Stimulated activated CD4-positive, alpha-beta T cell treated with anti-CD3 and anti-CD28 coated beads, TNF-alpha, amount 100 ng/mL, for 48 hours (primary cell): ENCODE measurements at places on chromosomes 7 and 10.
A peak's percentile ranks its signal among the peaks of the same experiment; 100 is the strongest.

DNA sequence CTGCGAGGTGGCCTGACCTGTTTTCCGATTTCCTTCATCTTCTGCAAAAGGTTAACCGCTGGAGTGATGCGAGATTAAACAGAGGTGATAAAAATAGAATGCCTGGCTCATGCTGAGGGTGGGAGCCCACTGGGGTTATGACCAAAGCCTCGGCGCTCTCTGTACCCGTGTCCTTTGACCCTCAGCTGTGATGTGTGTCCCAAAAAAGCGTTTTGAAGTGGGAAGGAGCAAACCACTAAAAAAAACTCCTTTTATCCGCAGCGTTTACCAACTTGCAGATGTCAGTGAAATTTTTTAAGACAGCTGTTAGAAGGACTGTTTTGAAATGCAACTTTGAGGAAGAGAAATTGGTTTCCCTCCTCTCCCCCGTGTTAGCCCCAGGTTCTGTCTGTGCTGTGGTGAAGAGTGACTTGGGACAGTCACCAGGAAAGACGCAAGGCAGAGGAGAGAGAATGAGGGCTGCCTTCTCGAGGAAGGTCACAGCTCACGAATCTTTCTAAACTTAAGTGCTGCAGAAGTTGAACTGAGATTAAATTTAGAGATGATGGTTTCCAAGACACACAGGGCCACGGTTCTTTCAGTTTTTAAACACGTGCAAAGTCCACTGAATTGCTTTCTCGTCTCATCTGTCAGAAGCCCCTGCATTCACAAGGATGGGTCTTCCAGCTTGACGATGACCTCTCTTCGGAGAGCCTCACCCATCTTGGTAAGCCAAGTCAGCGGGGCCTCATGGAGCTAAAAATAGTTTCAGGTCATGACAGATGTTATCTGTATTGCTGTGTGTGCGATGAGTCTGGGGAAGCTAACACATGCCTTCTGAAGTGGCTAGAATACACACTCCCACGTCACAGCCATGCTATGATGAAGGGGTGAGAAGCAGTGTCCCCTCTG is 27.6 kb downstream of the AMZ1 start:
- peak; percentile 54 for DNase-seq

DNA sequence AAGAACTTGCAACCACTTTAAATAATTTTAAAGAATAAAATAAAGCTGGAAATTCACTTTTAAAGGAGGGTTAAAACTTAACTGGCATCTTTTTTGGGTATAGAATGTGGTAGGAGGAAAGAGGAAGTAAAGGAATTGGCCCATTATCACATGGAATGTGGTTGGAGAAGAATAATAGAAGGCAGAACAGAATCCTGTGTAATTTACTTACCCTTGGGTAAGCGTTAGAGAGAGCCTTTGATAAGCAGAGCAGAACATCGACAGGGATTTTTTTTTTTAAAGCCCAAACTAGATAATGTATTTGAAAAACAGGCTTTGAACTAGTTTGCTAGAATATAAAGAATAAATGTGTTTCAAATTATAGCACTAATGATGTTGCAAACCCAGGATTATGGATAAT is 199.8 kb upstream of the KIAA1217 start:
- no peak for DNase-seq

GRCh38 chr7:114942446-114943175 is 20.7 kb downstream of the MDFIC start:
- no peak for DNase-seq

- DNase-seq = no peak
Measured at GRCh38 chr10:69736886-69737641, 64.6 kb upstream of the COL13A1 start.

GRCh38 chr7:44964831-44965440 is 13.9 kb downstream of the MYO1G start:
- no peak for DNase-seq

- no peak for DNase-seq
Measured at GRCh38 chr10:103448746-103449145, 3.4 kb downstream of the CALHM2 start.

DNA sequence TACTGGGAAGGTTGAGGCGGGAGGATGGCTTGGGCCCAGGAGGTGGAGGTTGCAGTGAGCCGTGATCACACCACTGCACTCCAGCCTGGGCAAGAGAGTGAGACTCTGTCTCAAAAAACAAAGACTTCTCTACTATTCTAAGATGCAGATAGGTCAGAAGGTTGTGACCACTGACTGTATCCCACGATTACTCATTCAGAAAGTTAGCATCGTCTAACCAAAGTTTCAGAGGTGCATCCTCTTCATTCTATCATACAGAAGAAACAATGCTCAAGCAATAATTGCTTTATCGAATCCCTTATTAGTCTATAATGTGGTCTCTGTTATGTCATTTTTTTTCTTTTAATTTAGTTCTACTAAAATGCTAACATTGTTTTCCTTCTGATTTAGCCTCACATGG is 348.7 kb upstream of the LRGUK start:
- DNase-seq = no peak

- DNase-seq = no peak
Measured at GRCh38 chr10:18400906-18401245, 250.5 kb downstream of the NSUN6 start.

DNA sequence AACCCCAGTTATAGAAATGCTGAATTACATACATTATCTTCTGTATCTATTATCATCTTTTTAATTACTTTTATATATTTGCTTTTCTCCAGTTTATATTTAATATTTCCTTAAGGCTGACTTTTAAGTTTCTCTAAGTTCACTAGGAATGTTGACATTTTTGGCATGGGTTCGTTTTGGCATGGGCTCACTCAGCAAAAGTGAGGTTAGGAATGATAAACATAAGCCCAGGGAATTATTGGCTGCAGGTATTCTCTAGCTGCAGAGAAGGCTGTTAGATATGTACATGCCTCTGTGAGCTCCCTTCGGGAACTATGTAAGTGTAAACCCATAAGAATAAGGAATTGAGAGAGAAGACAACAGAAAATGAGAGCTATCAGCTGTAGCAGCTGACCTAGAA is 63.6 kb upstream of the RAB18 start:
- no peak for DNase-seq

- no peak for DNase-seq
Measured at GRCh38 chr7:50792342-50793119, 9.8 kb upstream of the GRB10 start.

DNA sequence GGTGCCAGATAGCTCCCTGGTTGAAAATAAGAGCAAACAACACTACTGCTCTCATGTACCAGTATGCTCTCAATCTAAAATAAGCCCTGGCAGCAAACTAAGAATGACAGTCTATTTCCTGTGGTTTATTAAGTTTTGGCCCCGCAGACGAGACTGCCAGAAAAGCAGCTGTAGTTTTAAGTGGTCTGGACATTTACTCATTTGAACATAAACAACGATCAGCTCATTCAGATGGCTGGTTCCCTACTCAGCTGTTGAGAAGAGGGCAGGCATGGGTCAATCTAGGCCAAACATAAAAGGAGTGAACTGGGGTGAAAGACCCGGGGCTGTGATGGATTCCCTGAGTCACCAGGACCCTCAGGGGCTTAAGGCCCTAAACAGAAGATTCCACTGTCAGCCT is 4.5 kb downstream of the TRIL start:
- DNase-seq = no peak

GRCh38 chr7:2452074-2452507 is 24.1 kb downstream of the GRIFIN start:
- no peak for DNase-seq

GRCh38 chr7:87058744-87059524 is 520 bp downstream of the ELAPOR2 start:
- no peak for DNase-seq

- no peak for DNase-seq
Measured at GRCh38 chr10:84076540-84077195, 62.6 kb upstream of the GHITM start.

DNA sequence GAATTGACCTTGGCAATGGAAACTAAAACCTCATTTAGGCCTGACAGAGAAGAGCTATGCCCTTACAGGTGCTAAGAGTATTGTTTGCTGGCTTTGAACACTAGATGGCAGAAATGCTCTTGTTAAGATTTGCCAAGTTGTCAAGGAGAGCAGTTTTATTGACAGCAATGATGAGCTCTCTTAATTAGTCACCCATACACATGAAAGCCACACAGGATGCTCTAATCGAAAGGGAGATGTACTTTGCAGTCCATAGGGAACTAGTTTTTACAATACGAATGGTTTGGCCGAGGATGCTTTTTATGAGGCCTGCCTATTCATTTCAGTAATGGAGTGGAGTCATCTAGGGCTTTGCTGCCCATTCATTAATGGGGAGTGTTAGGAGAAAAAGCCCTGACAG is 45.4 kb upstream of the MBL2 start:
- no peak for DNase-seq

DNA sequence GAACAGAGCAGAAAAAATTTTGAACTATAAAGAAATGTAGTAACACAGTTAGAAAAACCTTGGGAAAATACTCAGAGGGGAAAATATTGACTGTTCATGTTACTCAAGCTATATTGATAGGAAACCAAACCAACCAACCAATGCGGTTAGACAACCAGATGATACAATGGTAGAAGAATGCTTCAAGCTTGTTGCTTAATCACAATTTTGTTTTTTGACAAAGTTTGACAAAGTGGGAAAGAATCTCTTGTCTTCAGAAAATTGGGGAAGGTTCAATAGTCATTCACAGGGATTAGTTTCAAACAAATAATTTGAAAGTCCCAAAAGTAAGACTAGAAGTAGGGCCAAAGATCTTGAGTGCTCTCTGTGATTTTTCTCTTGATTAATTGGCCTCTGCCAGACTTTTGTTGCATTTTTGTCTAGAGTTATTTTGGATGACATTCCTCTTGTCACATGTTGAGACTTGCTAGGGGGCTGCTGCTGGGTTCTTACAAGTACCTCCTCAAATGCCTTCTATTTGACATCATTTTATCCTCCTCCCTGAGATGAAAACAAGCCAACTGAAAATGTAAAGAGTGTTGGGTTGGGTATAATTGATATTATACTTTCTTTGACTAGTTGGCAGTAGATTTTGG is 233.1 kb upstream of the PHYHIPL start:
- no peak for DNase-seq

DNA sequence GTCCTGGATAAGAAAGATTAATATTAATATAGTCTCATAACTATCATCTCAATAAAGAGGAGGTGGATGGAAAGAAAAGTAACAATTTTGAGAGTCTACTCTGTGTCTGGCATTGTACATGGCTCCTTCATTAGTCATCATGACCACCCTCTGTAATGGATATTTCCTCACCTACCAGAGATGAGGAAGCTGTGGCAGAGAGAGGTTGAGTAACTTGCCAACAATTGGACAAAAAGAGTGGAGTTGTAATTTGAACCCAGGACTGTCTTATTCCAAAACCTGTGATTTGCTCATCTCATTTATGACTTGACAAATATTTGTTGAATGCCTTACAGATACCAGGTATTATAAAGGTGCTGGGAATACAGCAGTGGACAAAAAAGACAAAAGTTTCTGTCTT is 2.1 kb upstream of the IDE start:
- no peak for DNase-seq

- no peak for DNase-seq
Measured at GRCh38 chr7:136086712-136087111, 109.6 kb upstream of the MTPN start.

- DNase-seq = no peak
Measured at GRCh38 chr10:112811741-112812551, 138.1 kb upstream of the TCF7L2 start.

- no peak for DNase-seq
Measured at GRCh38 chr7:138602451-138602850, 98.7 kb downstream of the SVOPL start.

GRCh38 chr7:99926321-99926720 is 3.1 kb downstream of the GJC3 start:
- no peak for DNase-seq

- no peak for DNase-seq
Measured at GRCh38 chr10:132919374-132920100, 22.8 kb downstream of the CFAP46 start.

DNA sequence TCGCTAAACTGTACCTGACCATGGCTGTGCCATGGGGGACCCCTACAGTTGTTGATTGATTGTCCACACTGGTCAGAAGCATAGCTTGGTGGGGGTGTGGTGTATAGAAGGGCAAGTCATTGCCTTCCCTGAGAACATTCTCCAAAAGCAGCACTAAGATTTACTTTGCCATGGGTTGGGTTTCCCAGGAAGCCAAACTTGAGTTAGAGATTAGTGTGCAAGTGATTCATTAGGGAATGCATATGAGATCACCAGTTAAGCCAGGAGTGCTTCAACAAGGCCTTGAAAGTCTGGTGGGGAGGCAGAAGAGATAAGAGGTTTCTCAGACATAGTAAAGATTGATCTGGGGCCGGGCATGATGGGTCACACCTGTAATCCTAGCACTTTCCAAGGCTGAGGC is 21.4 kb upstream of the TPST1 start:
- DNase-seq = no peak

DNA sequence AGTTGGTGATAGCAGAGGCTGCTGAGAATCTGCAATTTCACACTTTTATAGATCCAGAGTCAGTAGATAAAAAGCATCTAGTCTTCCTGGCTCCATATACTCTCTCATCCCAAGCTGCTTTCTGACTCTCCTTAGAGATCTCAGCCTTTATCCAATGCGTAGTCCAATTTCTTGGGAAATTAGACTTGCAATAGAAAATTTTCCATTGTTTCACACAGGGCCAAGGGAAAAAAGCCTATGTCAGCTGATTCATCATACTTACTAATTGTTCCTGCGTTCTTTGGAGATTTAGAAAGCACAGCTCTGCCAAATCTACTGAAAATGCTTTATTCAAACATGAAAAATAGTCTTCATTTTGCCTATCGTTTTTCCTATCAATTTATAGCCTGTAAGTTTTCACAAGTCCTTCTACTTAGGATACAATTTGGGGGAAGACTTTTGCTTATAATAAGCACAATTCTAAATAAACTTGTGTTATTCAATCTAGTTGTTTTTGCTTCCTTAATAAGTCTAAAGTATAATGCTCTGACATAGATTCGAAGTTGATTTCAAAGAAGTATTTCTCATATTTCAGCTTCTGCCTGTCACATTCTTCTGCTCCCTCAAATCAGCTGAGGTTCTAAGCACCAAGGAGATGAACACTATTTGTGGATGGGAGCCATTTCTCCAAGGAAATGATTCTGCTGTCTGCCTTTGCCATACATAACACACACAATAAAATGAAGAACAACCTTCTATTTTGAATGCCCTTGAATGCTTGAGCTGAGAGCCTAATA is 165.4 kb downstream of the ADAM12 start:
- no peak for DNase-seq

DNA sequence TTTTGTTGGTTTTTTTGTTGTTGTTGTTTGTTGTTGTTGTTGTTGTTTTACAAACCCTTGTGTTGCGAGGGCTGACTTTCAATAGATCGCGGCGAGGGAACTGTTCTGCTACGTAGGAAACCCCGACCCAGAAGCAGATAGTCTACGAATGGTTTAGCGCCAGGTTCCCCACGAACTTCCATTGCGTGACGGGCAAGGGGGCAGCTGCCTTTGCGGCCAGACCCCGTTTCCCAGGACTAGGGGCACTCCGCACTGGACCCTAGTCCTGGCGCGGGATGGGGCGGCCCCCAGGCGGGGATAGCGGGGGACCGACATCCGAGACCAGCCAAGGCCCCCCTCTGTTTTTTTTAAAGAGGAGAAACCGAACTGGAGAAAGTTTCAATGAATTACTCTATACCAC is 119.6 kb downstream of the LRRTM3 start:
- no peak for DNase-seq
